ENCODE measurements at places on chromosomes 3 and 15. TPM values are rescaled to one million over a fixed set of nuclear protein-coding genes. Genes with fewer than 3 reads are reported as not detected.

Gene TRIM71
- total RNA-seq = 0.02 TPM

Gene CFAP91
- total RNA-seq = 0.41 TPM

Gene ABI3BP
- total RNA-seq = not detected

Gene FANCI
- total RNA-seq = 179 TPM

Gene SPTSSB
- total RNA-seq = not detected

Gene CCR3
- total RNA-seq = not detected

Gene SLC12A1
- not detected for total RNA-seq

Gene UACA
- 1.9 TPM for total RNA-seq

DNA sequence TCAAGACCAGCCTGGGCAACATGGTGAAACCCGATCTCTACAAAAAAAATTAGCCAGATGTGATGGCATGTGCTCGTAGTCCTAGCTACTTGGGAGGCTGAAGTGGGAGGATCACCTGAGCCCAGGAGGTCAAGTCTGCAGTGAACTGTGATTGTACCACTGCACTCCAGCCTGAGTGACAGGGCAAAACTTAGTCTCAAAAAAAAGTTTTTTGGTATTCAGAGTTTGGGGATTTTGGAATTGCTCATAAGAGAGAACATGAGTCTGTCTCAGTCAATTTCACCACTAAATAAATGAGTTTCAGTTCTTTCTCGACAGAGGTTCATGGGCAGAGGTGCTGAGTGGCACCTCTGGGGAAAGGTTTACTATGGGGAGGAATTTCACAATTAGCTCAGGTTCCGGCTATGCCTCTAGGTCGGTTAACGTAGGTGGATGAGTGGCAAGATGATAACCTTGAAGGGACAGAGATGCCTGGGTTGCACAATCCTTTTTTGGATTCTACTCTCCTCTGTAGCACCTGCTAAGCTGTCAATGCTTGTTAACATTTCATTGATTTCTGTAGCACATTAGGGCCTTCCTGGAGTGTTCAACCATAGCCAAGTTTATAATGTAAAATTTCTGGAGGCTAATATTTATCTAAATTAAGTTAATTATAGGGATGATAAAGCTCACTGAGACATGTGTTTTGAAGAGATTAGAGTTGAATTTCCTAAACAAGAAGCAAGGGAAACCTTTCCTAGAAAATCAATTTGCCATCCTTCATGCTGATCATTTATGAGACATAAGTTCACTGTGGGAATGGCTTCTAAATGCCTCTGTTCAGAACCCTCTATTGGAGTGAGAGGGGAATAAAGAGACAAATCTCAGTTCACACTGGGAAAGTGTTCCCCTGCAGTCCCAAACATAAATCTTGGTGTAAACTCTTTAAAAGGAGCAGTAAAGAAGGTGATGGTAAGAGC is 37.4 kb upstream of the DCP1A start:
- peaks cover 34% of the 10 kb centered on the region for H3K27me3 ChIP-seq
- H3K27ac ChIP-seq = no peak overlapping the region
- no peak for DNase-seq
- H3K4me1 ChIP-seq = peaks cover 5% of the 10 kb centered on the region
- H3K4me3 ChIP-seq = no peak overlapping the region

- no peak overlapping the region for H3K4me3 ChIP-seq
- no peaks in the 10 kb centered on the region for H3K27me3 ChIP-seq
- H3K27ac ChIP-seq = no peak overlapping the region
- DNase-seq = no peak
- H3K36me3 ChIP-seq = peaks cover 5% of the 10 kb centered on the region
Measured at GRCh38 chr3:184296616-184297015, 2.4 kb upstream of the PSMD2 start.

DNA sequence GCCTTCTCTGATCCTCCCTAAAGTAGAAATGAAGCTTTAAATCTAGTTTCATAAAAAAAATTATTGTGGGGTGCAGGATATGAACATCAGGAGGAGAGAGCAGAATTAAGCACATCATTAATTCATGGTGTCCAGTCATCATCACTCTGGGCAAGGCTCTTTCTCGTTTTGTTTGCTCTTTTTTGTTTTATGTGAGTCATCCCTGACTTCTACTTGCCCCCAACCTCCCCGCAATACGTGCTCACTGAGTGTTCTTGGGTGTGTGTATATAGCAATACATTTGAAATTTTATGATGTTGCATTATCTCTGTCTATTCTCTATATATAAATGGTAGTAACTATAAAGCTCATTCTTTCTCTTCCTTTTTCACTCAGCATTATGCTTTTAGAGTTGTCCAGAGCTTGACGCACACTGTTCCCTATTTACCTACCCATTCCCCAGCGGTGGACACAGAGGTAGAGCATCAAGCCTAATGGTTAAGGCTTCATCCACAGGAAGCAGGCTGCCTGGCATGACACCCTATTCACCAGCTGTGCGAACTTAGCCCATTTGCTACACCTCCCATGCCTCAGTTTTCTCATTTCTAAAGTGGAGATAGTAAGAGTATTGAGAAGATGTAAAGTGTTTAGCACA is 72.3 kb downstream of the CD200R1L start:
- no peaks in the 10 kb centered on the region for H3K36me3 ChIP-seq
- H3K4me3 ChIP-seq = no peak overlapping the region

GRCh38 chr15:22231603-22232002 is 151.3 kb downstream of the OR4M2 start:
- H3K27me3 ChIP-seq = peaks cover 7% of the 10 kb centered on the region
- H3K4me1 ChIP-seq = no peaks in the 10 kb centered on the region
- no peaks in the 10 kb centered on the region for H3K36me3 ChIP-seq
- no peak overlapping the region for H3K4me3 ChIP-seq

- H3K36me3 ChIP-seq = peaks cover 40% of the 10 kb centered on the region
Measured at GRCh38 chr15:85706779-85707518, 87.8 kb downstream of the KLHL25 start.

GRCh38 chr15:82847703-82848102 is 38.3 kb downstream of the WHAMM start:
- no peak overlapping the region for H3K27ac ChIP-seq
- H3K27me3 ChIP-seq = peaks cover 9% of the 10 kb centered on the region
- peaks cover 16% of the 10 kb centered on the region for H3K4me1 ChIP-seq
- H3K36me3 ChIP-seq = no peaks in the 10 kb centered on the region
- DNase-seq = no peak
- no peak overlapping the region for H3K4me3 ChIP-seq

- H3K27ac ChIP-seq = no peak overlapping the region
- H3K36me3 ChIP-seq = no peaks in the 10 kb centered on the region
- peaks cover 39% of the 10 kb centered on the region for H3K27me3 ChIP-seq
Measured at GRCh38 chr15:92570391-92570790, 85.2 kb downstream of the FAM174B start.

DNA sequence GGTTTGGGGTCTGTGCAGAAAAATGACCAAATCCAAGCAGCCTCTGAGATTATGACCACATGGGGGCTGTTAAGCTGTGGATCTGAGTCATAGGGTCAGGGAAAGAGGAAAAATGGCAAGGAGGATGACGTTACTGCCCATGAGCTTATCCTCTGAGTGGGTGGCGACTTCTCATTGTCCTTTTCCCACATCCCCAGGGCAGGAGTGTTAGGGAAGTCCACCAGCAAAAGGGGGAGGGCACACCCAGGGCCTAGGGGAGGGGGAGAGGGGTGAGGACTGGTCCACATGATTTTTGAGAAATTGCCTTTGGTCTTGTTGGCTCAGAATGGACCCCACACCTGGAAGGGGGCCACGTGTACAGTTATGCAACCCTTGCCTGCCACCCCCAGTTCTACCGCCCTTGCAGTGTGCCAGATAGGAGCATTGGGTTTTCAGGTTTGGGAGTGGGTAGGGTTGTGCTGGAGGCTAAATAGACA is 2.6 kb downstream of the CD276 start:
- no peak overlapping the region for H3K27ac ChIP-seq
- H3K4me3 ChIP-seq = no peak overlapping the region
- no peaks in the 10 kb centered on the region for H3K36me3 ChIP-seq
- H3K4me1 ChIP-seq = peaks cover 26% of the 10 kb centered on the region
- peaks cover 56% of the 10 kb centered on the region for H3K27me3 ChIP-seq

- H3K27ac ChIP-seq = no peak overlapping the region
- H3K4me3 ChIP-seq = no peak overlapping the region
- no peaks in the 10 kb centered on the region for H3K36me3 ChIP-seq
Measured at GRCh38 chr3:11434563-11435096, 162.4 kb downstream of the ATG7 start.

DNA sequence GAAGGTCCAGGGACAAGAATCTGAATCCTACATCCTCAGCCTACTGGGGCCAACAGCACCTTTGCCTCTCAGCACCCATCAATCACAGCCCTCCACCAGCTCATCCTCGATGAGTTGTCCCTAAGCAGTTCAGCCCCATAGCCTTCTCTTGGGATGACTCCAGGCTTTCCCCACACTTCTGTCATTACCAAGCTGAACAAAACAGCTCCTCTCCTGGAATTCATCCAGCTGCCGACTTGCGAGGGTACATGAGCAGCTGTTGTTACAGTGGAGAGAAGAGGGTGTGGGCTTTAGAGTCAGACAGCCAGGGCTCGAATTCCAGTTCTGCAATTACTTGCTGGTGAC is 69.0 kb upstream of the THBS1 start:
- H3K4me3 ChIP-seq = no peak overlapping the region
- H3K4me1 ChIP-seq = no peaks in the 10 kb centered on the region
- no peak for DNase-seq
- no peaks in the 10 kb centered on the region for H3K36me3 ChIP-seq

DNA sequence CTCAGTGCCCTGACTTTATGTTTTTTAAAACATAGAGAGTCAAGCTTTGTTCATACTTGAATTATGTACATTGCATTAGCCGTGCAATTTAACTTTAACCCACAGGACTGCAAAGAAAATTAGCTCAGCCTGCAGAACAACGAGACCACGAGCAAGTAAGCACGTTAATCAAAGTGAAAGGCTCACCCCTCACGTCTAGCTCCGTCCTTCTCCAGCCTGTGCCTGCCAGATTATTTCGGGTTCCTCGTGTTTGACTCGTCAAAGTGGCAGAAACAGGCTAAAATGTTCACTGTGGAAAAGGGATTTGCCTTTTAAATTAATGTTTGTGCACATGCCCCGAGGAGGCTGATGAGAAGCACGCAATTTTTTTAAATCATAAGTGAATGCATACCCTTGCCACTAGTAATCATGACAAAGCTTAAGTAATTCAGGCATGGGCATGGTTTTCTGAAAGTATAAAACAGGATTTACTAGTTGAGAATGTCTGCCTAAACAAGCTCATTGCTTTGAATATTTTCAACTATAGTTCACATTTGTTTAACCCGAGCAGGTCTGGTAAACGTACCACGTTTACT is 15.3 kb downstream of the ZBTB38 start:
- peaks cover 14% of the 10 kb centered on the region for H3K27me3 ChIP-seq
- H3K36me3 ChIP-seq = no peaks in the 10 kb centered on the region
- peaks cover 20% of the 10 kb centered on the region for H3K4me1 ChIP-seq
- H3K4me3 ChIP-seq = no peak overlapping the region
- no peak for DNase-seq

- no peak for DNase-seq
- H3K27ac ChIP-seq = no peak overlapping the region
- no peaks in the 10 kb centered on the region for H3K36me3 ChIP-seq
- no peak overlapping the region for H3K4me3 ChIP-seq
- H3K4me1 ChIP-seq = peaks cover 9% of the 10 kb centered on the region
- no peaks in the 10 kb centered on the region for H3K27me3 ChIP-seq
Measured at GRCh38 chr3:81742581-81742980, 18.9 kb downstream of the GBE1 start.

GRCh38 chr3:155323063-155323666 is 29.7 kb upstream of the STRIT1 start:
- no peak overlapping the region for H3K27ac ChIP-seq
- no peaks in the 10 kb centered on the region for H3K36me3 ChIP-seq
- H3K4me3 ChIP-seq = no peak overlapping the region
- no peaks in the 10 kb centered on the region for H3K27me3 ChIP-seq
- H3K4me1 ChIP-seq = no peaks in the 10 kb centered on the region

DNA sequence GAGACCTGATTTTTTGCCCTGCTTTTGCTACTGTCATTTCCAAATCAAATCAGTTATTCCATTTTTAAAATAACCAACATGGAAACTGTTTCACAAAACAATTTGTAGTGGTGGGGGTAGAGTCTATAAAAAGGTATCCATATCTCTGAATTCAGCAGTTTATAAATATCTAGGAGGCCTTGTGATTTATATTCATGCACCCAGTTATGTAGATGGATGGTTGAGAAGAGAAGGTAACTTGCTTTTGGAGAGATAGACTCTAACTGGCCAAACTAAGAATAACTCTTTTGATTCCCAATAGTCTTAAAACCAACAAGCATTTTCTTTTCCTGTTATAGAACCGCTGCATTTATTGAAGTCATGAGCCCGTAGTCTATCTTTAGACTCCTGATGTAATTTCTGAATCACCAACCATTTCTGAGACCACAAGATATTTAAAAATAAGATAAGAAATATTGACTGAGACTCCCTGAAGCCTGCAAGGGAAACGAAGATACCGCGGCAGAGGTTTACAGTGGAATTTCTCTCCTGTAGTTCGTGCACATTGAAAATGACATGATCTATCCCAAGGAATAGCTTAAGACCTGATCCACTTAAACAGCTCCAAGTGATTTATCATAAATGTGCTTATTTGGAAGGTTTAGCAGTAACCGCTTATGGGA is 68.5 kb downstream of the SAMMSON start:
- H3K27me3 ChIP-seq = peaks cover 19% of the 10 kb centered on the region
- H3K4me1 ChIP-seq = no peaks in the 10 kb centered on the region
- H3K4me3 ChIP-seq = no peak overlapping the region
- H3K36me3 ChIP-seq = no peaks in the 10 kb centered on the region

DNA sequence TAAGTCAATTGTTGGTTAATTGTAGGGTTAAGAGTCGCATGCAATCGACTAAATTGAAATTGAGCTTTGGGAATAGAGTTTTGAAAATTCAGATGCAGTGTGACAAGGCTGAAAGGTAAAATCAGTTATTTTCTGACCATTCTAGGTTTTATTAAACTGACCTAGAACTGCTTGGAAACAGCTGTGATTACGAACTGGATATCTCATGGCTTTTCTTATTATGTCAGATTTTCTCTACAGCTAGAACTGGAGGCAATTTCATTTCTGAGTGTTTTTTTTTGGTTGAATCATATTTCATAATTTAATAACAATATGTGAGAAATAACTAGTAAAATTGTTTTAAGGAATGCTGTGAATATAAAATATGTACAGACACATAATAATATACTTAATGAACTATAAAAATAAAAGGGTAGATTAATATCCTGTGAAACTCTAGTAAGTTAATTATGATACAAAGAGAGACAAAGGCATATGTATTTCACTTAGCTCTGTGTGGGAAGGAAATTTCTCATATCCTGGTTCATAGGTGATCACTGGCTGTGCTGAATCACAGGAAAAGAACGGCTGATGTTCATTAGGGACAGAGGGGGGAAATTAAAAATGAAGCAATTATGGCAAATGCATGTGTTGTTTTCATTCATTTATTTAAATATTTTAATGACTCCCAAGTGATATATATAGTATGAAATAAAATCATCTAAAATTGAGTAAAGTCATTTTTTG is 403.2 kb downstream of the ZIC1 start:
- no peak overlapping the region for H3K4me3 ChIP-seq
- H3K4me1 ChIP-seq = no peaks in the 10 kb centered on the region
- no peaks in the 10 kb centered on the region for H3K36me3 ChIP-seq
- no peaks in the 10 kb centered on the region for H3K27me3 ChIP-seq
- no peak overlapping the region for H3K27ac ChIP-seq
- DNase-seq = no peak

Measured in activated T-cell treated with anti-CD3 and anti-CD28 coated beads, Interleukin-2, amount 50 U/mL, for 72 hours (primary cell).